ENCODE measurements at places on chromosomes 7 and 10. TPM values are rescaled to one million over a fixed set of nuclear protein-coding genes. Genes with fewer than 3 reads are reported as not detected.

The IL15RA gene
- 13.5 TPM for total RNA-seq

The RET gene
- 0.42 TPM for total RNA-seq

The TMEM229A gene
- total RNA-seq, result 0.42 TPM

The CARD11 gene
- total RNA-seq, result 52.3 TPM

The HUS1 gene
- total RNA-seq, result 43.1 TPM

The AOAH gene
- 12.3 TPM for total RNA-seq

The NIPSNAP2 gene
- total RNA-seq, result 66.6 TPM

The LRRN3 gene
- 1.2 TPM for total RNA-seq

The SLC26A5 gene
- 6.2 TPM for total RNA-seq

The NEUROG3 gene
- total RNA-seq, result not detected

The TSPAN12 gene
- total RNA-seq, result 18.8 TPM

The GPR22 gene
- total RNA-seq, result not detected

The TFR2 gene
- total RNA-seq, result 2.2 TPM

The STOX1 gene
- total RNA-seq, result 1.1 TPM

The FOXI2 gene
- total RNA-seq, result 1.1 TPM

The POLR2J2 gene
- total RNA-seq, result 17.3 TPM

The INPP5F gene
- total RNA-seq, result 19.0 TPM

Measured in ureter (tissue), 1 donor.